ENCODE measurements at places on chromosomes 1 and 21. TPM values are rescaled to one million over a fixed set of nuclear protein-coding genes. Genes with fewer than 3 reads are reported as not detected.

The BACH1 gene
- 63.8 TPM for total RNA-seq

The BCL2L15 gene
- total RNA-seq, result 187 TPM

The XPR1 gene
- 32.6 TPM for total RNA-seq

The PRR9 gene
- total RNA-seq, result not detected

The LEPR gene
- total RNA-seq, result 4.2 TPM

The SLC1A7 gene
- total RNA-seq, result 1.1 TPM

The S100A7A gene
- not detected for total RNA-seq

The DEPDC1 gene
- total RNA-seq, result 1.9 TPM

The PTPN22 gene
- total RNA-seq, result 5.6 TPM

The TNFSF4 gene
- total RNA-seq, result 1.5 TPM

The RBM11 gene
- total RNA-seq, result 1.4 TPM
